Activated naive CD4-positive, alpha-beta T cell treated with anti-CD3 and anti-CD28 coated beads for 36 hours (primary cell): ENCODE measurements at places on chromosomes 6 and 20. TPM values are rescaled to one million over a fixed set of nuclear protein-coding genes. Genes with fewer than 3 reads are reported as not detected.

GRCh38 chr6:40426346-40427066 lies 160.7 kb downstream of the LRFN2 start:
- no peak for DNase-seq

PRSS16 gene
- 1.3 TPM for total RNA-seq

DNA sequence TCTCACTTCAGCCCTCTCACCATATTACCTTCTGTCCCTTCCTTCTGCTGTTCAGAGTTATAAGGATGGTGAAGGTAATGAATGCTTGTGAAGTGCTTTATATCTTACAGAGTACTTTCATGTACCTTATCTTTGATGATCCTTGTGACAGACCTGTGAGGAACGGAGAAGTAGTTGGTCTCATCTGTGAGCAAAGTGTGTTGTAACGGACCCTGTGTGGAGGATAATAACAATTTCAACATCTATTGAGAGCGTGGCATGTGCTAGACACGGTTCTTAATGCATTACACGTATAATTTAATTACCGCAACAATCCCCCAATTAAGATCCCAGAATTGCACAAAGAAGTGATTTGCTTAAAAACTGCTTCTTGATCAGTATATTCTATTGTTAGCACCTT lies 124.6 kb downstream of the ANKS1A start:
- DNase-seq: no peak

DNA sequence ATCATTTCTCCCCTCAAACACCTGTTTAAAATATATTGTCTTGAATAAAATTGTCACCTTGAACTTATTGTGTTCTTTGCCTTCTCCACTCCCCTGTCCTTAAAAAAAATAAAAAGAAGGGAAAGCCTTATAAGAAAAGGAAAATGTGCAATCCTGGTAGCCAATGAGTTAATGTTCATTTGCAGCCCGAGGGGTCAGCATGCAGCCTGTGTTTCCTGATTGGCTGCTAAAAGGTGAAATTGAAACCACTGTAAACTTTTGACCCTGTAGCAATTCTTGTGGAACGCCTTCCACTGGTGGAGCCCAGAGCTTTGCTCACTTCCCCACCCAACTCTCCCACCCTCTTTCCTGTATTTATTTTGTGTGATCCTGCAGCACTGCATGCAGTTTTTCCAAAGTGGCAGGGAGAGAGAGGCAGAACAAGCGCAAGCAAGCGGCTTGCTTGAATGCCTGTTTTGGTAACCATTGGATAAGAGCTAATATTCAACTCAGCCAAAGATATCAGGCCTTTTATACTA lies 74.9 kb downstream of the NCOA3 start:
- DNase-seq: no peak

- peak; percentile 82 for DNase-seq
Measured at GRCh38 chr6:36984581-36985416, 1.2 kb downstream of the MTCH1 start.

GRCh38 chr6:85273046-85273445 lies 176.8 kb upstream of the NT5E start:
- no peak for DNase-seq

- DNase-seq: no peak
Measured at GRCh38 chr6:25902071-25902470, 28.0 kb upstream of the SLC17A3 start.

GRCh38 chr6:8476656-8477055 lies 41.3 kb upstream of the SLC35B3 start:
- DNase-seq: no peak

- no peak for DNase-seq
Measured at GRCh38 chr6:156181506-156181905, 595.7 kb upstream of the ARID1B start.

DNA sequence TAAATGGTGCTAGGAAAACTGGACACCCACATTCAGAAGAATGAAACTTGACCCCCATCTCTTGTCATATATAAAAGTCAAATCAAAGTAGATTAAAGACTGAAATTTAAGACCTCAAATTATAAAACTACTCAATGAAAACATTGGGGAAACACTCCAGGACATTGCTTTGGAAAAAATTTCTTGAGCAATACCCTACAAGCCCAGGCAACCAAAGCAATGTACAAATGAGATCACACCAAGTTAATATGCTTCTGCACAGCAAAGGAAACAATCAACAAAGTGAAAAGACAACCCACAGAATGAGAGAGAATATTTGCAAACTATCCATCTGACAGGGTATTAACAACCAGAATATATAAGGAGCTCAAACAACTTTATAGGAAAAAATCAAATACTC lies 407.9 kb upstream of the BTBD3 start:
- no peak for DNase-seq

- no peak for DNase-seq
Measured at GRCh38 chr6:121668259-121668658, 232.8 kb downstream of the GJA1 start.

MUCL3 gene
- not detected for total RNA-seq

DNA sequence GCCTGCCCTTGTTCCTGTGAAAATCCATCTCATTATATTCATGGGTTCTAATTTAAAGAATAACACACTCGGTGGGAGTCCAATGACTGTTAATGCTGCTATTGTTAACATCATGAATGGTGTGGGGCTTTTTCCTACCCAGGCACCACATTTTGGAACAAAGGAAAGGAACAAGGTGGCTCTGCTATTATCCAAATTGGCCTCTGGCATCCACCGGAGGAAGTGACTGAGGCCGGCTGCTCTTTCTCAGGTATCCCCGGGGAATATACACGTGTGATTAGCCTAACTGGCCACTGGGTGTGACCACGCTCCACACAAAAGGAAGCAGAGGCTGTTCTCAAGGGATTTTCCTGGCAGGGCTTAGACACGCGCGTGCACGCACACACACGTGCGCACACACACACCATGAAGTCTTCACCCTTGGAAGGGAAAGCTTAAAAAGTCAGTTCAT lies 601.2 kb upstream of the ARID1B start:
- DNase-seq: no peak

GRCh38 chr6:43807228-43808061 lies 37.4 kb downstream of the VEGFA start:
- no peak for DNase-seq

DNA sequence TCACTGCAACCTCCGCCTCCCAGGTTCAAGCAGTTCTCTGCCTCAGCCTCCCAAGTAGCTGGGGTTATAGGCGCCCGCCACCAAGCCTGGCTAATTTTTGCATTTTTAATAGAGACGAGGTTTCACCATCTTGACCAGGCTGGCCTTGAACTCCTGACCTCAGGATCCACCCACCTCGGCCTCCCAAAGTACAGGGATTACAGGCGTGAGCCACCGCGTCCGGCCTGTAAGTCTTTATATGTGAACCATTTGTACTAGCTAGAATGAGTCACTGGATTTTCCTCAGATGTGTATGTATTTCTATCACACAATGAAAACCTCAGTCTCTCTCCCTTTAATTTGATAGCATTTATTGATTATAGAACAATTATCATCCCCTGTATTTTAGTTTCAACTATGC lies 34.0 kb downstream of the ITCH start:
- DNase-seq: no peak
